LHCN-M2 (cell line): ENCODE measurements at places on chromosomes 11 and 22. TPM values are rescaled to one million over a fixed set of nuclear protein-coding genes. Genes with fewer than 3 reads are reported as not detected.

OR8D4 gene
- not detected in 2 replicates for total RNA-seq

KREMEN1 gene
- 4.3 and 5.8 TPM in 2 replicates for total RNA-seq

CLCF1 gene
- total RNA-seq: 16.1 and 19.8 TPM in 2 replicates

NTM gene
- total RNA-seq: 45.6 and 50.4 TPM in 2 replicates

TSPAN4 gene
- 199 and 210 TPM in 2 replicates for total RNA-seq

NXPE1 gene
- total RNA-seq: not detected in 2 replicates

GNAZ gene
- 6.1 and 9.6 TPM in 2 replicates for total RNA-seq

DKK3 gene
- total RNA-seq: 263 and 273 TPM in 2 replicates

TREH gene
- not detected in 2 replicates for total RNA-seq

SCARF2 gene
- 13.3 and 18.0 TPM in 2 replicates for total RNA-seq

CHADL gene
- 0.19 and 2.4 TPM in 2 replicates for total RNA-seq

TYR gene
- total RNA-seq: not detected in 2 replicates

APOA5 gene
- total RNA-seq: not detected in 2 replicates

GPHA2 gene
- total RNA-seq: not detected in 2 replicates

AIFM3 gene
- 0.13 TPM in 1 of 2 replicates, not detected in the other for total RNA-seq

- no peak for DNase-seq
Measured at GRCh38 chr22:39452740-39453040, 4.1 kb upstream of the MGAT3 start.

GRCh38 chr11:44859528-44859925 lies 91.2 kb downstream of the TP53I11 start:
- no peak for DNase-seq

DNA sequence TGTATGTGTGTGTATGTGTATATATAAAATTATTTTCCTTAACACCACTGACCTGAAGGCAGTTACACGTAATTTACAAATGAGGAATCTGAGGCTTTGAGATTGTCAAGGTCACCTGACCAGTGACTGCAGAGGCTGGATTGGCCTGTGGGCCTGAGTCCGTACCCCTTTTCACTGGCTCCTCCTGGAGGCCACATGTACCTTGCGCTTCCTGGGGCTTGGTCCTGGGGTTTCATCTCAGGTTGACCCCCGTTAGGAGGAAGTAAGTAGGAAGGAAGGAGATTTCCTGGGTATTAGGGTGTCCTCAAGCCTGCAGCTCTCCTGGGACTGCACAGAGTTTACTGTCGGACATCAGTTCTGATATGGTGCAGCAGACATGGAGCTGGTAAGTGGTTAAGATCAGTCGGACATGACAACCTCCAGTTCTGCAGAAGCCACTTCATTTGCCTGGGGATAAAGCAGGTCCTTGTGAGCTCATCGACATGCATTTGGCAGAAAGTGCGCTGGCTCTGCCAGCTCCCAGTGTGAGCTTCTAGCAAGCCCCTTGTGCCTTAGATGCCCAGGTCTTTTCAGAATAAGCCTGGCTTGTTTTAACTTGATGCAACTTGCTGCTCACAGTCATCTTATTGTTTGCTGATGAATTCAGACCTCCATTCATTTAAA lies 36.6 kb downstream of the ST3GAL4 start:
- no peak for DNase-seq

DNA sequence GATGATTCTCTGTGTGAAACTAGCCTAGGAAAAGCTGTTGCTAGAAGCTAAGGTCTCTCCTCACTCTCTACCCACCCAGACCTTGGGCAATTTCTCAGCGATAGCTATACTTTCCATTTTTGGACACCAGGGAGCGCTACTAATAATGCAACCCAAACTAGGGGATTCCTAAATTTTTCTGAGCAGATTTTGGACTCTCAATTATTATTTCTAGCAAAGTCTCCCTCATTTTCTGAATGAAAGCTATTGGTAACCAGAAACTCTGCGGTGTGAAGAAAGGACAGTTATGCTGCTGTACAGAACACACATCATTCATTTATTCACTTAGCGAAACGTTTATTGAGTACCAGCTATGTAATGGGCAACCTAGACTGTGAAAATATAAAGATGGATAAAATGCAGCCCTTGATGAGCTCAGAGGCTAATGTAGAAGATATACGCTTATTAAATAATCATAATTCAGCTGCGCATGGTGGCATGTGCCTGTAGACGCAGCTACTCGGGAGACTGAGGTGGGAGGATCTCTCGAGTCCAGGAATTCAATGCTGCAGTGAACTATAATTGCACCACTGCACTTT lies 6.1 kb upstream of the STIM1 start:
- peak; percentile 55 for DNase-seq

- DNase-seq: peak; percentile 78
Measured at GRCh38 chr11:64865286-64866172, 12.9 kb downstream of the EHD1 start.

- no peak for DNase-seq
Measured at GRCh38 chr11:2799881-2800654, 85.5 kb downstream of the CDKN1C start.

DNA sequence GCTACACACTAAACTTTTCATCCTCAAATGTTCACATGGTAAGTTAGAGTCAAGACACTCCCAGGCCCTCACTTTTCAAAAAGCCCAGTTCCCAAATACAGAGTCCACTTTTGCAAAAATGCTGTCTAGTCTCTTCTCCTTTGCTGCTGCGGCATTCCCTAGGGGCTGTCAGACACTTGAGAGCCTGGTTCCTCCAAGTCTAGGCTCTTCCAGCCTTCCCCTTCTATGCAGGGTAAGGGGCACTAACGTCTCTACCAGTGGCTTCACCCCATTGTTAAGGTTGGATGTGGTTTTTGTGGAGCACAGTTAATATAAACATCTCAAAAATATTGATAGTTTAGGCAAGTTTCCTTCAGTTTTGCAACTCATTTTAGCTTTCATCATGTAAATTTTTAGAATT lies 181.5 kb downstream of the KIF18A start:
- DNase-seq: no peak

DNA sequence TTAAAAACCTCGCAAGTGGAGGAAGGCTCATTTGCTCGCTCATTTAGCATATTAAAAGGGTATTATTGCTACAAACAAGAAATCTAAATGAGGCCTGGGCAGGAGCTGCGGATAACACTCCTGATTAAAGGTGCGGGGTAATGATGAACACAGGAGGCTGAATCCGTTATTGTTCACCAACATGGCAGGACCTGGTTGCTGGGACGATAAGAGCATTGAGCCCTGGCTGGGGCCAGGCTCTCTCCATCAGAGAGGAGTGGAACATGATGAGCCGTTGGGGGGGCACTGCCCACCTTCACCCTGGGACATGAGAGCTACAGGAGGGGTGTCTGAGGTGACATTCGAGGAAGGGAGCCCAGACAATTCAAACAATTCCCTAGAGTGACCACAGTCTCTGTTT lies 211.7 kb downstream of the NXPE2 start:
- no peak for DNase-seq

DNA sequence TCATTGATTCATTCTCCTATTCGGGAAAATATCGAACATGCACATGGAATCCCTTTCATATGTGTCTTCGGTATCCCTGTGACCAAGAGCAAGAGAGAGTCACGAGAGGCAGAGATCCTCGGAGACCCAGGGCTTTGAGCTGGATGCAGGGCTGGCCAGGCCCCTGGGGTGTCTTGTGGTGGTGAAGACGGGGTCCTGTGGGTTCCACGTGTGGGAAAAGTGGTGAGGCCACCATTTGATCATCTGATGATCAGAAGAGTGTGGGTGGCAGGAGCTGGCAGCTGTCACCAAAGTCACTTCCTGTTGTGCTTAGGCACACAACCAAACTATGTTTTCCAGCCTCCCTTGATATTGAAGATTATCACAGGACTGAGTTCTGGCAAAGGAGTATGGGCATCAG lies 94.0 kb downstream of the BRD1 start:
- DNase-seq: no peak

DNA sequence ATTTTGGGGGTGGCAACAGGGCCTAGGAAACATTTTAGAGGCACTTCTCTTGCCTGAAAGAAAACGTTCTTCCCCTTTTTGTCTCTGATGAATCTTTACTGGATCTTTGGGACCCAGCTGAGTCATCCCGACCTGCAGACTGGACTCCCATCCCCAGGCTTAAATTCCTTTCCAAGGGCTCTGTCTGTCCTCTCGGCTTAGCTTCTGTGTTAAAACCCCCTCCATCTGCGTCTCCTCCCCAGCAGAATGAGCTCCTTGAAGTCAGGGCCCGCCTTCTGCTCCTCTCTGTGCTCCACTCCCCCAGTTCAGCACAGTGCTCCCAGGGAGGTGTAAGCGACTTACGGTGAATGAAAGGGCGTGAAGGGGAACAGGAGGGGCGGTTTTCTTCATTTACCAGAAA lies 895 bp upstream of the DAGLA start:
- DNase-seq: no peak

GRCh38 chr11:116506263-116506825 lies 266.4 kb downstream of the BUD13 start:
- DNase-seq: no peak

DNA sequence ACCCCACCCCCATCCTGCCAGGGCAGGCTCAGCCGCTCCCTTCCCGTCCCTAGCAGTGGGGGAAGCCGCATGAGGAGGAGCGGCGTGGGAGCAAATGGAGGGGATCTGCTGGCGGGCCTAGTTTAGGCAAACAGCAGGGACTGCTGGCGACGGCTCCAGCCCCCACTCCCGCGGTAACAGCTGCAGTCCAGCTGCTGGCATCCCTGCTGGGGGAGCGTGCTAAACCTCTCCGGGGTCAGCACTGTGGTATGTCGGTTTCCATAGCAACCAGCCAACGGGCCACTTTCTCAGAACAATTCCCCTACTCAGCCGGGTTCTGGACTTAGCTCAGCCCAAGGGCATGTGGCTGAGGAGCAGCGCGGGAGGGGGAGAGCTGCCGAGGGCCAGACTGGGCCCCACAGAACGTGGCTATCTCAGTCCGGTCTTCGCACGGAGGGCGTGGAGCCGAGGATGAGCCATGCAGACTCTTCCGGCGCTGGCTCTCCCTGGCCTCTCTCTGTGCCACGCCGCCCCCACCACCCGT lies 98.8 kb downstream of the PKNOX2 start:
- peak; percentile 100 for DNase-seq

GRCh38 chr11:122963961-122964360 lies 17.7 kb downstream of the BSX start:
- no peak for DNase-seq

DNA sequence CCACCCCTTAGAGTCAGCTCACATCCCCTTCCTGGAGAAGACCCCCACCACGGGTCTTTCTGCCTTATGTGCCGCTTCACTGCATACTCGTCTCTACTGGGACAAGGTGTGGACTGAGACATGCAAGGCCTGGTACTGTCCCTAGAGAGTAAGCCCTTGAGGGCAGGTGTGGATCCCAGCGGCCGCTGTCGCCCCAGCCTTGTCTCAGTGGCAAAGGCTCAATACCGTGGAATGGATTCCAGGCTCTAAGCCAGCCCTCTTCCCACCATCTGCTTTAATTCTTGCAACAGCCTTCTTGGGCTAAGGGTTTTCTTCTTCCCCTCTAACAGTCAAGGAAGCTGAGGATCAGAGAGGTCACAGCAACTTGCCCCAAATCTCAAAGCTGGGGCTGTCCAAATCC lies 220.3 kb downstream of the CEP164 start:
- no peak for DNase-seq

GRCh38 chr11:125938418-125938817 lies 7.4 kb upstream of the VSIG10L2 start:
- no peak for DNase-seq

DNA sequence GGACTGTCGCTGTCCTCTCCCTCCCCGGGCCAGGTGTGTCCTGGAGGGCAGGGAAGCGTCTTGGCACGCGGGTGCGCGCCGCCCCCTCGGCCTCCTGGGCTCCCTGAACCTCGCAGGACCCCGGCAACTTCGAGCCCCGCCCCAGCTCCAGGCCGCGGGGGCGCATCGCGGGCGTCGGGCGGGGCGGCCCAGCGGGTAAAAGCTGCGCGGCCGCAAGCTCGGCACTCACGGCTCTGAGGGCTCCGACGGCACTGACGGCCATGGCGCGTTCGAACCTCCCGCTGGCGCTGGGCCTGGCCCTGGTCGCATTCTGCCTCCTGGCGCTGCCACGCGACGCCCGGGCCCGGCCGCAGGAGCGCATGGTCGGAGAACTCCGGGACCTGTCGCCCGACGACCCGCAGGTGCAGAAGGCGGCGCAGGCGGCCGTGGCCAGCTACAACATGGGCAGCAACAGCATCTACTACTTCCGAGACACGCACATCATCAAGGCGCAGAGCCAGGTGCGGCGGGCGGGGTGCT lies at the start of gene CST6:
CST6 (plus strand) TSS at position 224 of the 519 bp plus-strand sequence; CDS start at position 261, 37 bp downstream.
- DNase-seq: no peak

DNA sequence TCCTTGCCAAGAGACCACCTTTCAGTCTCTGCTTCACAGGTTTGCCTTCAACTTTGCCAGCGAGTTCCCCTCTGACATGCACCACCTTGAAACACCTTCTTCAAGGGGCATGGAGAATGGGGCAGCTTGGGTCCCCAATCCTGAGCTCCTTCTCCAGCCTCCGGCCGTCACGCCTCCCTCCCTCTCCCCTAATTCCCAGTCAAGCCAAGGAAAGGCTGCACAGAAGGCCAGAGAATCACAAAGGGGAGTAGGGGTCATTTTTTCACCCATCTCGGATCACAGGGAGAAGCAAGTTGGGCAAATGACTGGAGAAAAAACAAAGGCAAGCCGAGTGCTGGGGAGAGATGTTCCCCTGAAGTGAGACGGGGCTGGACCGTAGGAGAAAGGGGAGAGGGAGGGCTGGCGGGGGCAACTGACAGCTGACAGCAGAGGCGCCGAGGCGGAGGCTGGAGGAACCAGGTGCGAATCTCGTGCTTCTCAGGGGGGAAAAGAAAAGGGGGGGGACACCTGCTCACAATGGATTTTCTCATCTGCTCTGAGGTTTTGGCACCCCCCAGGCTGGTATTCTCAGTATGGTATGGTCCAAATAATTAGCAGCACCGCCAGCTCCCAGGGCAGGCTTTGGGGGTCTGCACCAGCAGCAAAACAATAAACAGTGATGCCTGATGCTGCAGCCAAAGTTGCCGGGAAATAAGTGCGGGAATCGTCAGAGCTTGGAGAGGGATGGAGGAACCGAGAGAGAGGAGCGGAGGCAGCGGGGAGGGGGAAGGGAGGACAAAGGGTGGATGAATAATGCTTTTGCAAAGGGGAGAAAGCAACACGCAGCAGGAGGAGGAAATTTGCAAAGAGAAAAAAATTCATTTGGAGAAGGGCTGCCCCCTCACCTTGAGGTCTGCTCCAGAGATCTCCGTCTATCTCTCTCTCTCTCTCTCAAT lies 644 bp downstream of the YPEL4 start:
- DNase-seq: no peak

GRCh38 chr11:16287630-16288280 lies 68.6 kb downstream of the SOX6 start:
- DNase-seq: no peak

- peak; percentile 28 for DNase-seq
Measured at GRCh38 chr22:39208013-39208680, 36.6 kb downstream of the PDGFB start.

- no peak for DNase-seq
Measured at GRCh38 chr22:49861642-49862495, 8.2 kb downstream of the ZBED4 start.

- peak; percentile 60 for DNase-seq
Measured at GRCh38 chr11:101445761-101446160, 138.0 kb downstream of the TRPC6 start.
